T-cell (primary cell): ENCODE measurements at places on chromosomes 7 and 10. TPM values are rescaled to one million over a fixed set of nuclear protein-coding genes. Genes with fewer than 3 reads are reported as not detected.

DNA sequence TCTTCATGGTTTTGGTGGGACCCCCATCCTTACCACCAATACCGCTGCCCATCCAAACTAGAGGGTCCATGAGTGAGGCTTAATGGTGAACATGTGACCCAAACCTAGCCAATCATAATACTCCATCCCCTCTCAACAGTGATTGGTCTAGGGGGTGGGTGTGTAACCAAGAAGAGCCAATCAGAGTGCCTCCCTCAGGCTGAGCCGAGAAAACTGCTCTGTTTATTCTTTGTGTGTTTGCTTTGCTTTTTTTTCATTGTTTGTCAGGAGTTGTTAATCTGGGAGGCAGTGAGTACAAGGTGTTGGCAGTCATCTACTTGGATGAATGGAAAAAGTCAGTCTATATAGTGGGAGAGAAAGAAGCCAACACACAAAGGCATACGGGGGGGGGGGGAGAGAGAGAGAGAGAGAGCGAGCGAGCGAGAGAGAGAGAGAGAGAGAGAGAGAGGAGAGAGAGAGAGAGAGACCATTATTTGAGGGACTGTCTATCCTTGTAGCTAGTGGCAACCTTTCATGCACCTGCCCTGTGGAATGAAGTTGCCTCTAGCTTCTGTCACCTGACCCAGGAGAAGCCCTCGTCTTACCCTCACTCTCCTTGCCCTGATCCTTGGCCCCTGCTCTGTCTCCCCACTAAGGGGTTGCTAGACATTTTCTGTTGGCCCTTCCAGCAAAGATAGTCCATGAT, 441.7 kb downstream of the TYW1 start:
- no peaks in the 10 kb centered on the region for H3K27me3 ChIP-seq
- H3K36me3 ChIP-seq: no peaks in the 10 kb centered on the region
- no peaks in the 10 kb centered on the region for H3K4me1 ChIP-seq
- no peak overlapping the region for H3K27ac ChIP-seq
- DNase-seq: no peak

EPO gene
- total RNA-seq: not detected

- no peak for DNase-seq
- no peaks in the 10 kb centered on the region for H3K36me3 ChIP-seq
- H3K27me3 ChIP-seq: no peaks in the 10 kb centered on the region
- H3K4me3 ChIP-seq: no peak overlapping the region
- H3K27ac ChIP-seq: no peak overlapping the region
- no peaks in the 10 kb centered on the region for H3K4me1 ChIP-seq
These were observed 231.2 kb upstream of the SEMA3A start for GRCh38 chr7:84425702-84426259.

GRCh38 chr7:22213081-22213480, 143.9 kb downstream of the RAPGEF5 start:
- no peak for DNase-seq
- no peak overlapping the region for H3K27ac ChIP-seq
- no peaks in the 10 kb centered on the region for H3K27me3 ChIP-seq
- no peak overlapping the region for H3K4me3 ChIP-seq

NPFFR1 gene
- total RNA-seq: not detected

- no peaks in the 10 kb centered on the region for H3K36me3 ChIP-seq
- no peaks in the 10 kb centered on the region for H3K4me1 ChIP-seq
- no peaks in the 10 kb centered on the region for H3K27me3 ChIP-seq
- H3K4me3 ChIP-seq: no peak overlapping the region
- no peak overlapping the region for H3K27ac ChIP-seq
- DNase-seq: no peak
These were observed 131.9 kb downstream of the TAX1BP1 start for GRCh38 chr7:27871866-27872265.
